ENCODE measurements at places on chromosomes 5 and 9. TPM values are rescaled to one million over a fixed set of nuclear protein-coding genes. Genes with fewer than 3 reads are reported as not detected.

DNA sequence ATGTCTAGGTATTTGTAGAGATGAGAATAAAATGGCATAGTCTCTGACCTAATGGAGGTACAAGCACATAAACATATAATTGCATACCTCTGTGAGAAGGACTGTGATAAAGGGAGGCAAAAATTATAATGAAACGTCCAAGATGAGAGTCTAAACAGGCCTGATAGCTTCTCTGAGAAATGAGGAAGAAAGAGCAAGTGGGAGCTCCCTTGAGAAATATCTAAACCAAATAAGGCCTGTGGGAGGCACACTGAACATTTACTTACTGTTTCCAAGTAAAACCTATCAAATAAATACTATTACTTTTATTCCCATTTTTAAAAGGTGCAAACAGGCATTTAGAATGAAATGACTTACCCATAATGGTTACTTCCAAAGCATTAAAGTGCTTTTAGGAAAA, 125.6 kb upstream of the PAPPA start:
- DNase-seq: no peak

GRCh38 chr5:208449-209114, 9.4 kb downstream of the CCDC127 start:
- DNase-seq: peak; percentile 62

GRCh38 chr9:19085295-19085694, 17.4 kb downstream of the HAUS6 start:
- DNase-seq: no peak

GRCh38 chr5:82777106-82777505, 300.1 kb downstream of the TMEM167A start:
- no peak for DNase-seq

- peak; percentile 86 for DNase-seq
Measured at GRCh38 chr5:123285122-123286023, 137.8 kb downstream of the CEP120 start.

GRCh38 chr9:98318834-98319478, 63.5 kb upstream of the TBC1D2 start:
- DNase-seq: peak; percentile 73

DNA sequence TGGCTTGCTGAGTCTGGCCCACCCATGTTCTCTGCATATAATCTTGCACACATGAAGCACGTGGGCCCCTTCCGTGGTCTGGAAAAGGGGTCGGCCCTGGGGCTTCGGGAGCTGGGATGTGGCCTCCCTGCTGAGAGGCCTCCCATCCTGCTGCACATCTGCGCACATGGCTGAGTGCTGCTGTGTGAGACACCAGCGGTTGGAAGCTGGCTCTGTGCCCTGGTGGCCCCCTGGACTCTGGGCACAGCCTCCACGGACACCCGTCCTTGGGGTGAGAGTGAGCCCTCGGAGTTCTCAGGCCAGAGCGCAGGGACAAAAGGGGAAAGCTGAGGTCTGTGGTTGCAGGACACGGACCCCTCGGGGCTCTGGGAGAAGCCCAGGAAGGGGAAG, 115.8 kb downstream of the RXRA start:
- no peak for DNase-seq

GRCh38 chr9:370086-370485, 155.4 kb downstream of the DOCK8 start:
- no peak for DNase-seq

GRCh38 chr9:14180093-14180959, 133.6 kb downstream of the NFIB start:
- no peak for DNase-seq

GRCh38 chr9:124794902-124795491, 18.1 kb downstream of the OLFML2A start:
- DNase-seq: no peak

DNA sequence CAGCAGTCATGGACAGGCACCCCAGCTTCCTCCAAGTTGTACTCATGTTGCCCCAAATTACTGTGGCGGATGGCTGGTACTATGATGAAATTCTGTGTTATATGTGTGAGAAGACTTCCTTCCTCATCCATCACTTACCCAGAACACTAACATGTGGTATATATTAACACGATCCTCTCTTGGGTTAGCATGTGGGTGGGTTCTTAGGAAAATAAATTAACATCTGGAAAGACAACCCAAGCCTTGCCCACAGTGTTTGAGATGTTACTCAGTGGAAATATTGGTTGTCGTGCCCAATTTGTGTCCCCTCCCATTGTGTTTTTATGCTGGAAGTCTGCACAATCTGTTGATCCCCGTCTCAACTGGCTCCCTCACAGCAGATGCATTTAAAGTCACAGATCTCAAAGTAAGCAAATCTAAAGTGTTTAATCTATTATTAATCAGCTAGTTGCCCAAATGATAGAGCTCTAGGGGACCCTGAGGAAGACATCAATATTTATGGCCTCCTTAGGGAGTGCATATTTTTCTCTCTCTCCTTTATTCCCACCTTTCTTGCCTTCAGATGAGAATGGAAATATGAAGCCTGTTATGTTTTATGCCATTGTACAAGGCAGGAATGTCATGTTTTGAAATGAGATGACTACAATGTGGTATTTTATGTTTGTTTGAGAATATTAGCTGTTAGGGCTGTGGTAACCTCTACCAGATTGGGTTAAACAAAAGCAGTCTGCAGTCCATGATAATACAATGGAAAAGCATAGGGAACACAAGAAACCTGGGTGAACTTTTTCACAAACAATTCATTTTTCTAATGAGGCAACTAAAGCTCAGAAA, 93.9 kb downstream of the GRIA1 start:
- no peak for DNase-seq

RANBP3L gene
- 1.8 TPM for total RNA-seq

IL5 gene
- total RNA-seq: not detected

ZNF658 gene
- 7.4 TPM for total RNA-seq

SLC1A1 gene
- total RNA-seq: 20.0 TPM

OR13C4 gene
- not detected for total RNA-seq

Measured in osteoblast (primary cell).